NCI-H1105 (cell line): ENCODE measurements at places on chromosomes 5 and 9.

GRCh38 chr9:133115604-133116345 is 5.3 kb downstream of the RALGDS start:
- no peak for DNase-seq

GRCh38 chr5:57324181-57324580 is 150.3 kb downstream of the GPBP1 start:
- no peak for DNase-seq

GRCh38 chr9:7324152-7324598 is 475.4 kb downstream of the DMAC1 start:
- DNase-seq = no peak

DNA sequence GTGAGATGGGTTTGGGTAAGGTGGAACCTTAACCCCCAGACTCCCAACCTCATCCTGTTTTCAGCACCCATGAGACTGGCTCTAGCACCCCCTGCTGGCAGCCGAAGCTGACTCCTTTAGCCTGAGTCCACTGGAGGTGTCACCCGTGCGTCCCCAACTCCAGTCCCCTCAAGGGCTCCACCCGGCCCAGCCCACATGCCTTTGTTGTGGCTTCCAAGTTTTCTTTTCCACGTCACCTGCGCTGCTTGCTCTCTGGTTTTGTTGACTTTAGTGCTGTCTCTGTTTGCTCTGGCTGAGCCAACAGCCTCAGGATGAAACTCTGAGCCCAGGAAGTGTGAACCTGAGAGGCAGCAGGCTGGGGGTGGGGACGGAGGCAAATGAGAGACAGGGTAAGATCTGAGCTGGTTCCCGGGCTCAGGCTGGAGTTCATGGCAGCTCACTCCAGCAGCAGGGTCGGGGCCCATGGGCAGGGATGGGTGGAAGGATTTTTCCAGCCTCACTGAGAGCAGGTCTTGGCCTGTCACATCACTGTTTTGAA is 13.2 kb upstream of the AQP7 start:
- peak; percentile 41 for DNase-seq

- no peak for DNase-seq
Measured at GRCh38 chr5:128913551-128913950, 51.7 kb upstream of the SLC27A6 start.

DNA sequence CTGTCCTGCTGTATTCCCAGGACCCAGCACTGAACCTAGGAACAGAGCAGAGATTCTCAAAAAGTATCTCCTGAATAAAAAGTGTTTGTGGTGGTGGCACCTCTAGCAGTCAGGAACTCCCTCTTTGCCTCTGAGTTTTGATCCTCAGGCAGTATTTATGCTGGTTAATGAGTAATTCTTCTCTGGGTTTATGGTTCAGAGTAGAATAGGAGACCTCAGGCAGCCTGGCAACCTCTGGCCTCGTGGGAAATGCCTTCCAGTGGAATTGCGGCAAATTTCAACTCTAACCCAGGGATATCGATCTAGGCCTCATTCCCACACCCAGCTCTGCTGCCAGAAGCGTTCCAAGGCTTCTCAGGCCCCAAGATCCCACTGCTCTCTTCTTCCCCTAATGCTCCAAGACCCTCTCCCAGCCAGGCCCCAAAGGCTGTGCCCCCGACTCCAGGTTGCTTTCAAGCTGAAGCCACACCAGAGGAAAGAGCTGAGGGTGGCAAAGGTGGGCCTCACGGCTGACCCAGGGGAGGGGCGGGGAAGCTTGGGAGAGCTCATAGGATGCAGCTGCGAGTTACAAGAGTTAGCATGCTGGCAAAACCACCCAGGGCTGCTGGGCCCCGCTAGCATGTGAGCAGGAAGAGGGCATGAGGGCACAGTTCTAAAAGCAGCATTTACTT is 10.9 kb upstream of the HDHD3 start:
- no peak for DNase-seq

DNA sequence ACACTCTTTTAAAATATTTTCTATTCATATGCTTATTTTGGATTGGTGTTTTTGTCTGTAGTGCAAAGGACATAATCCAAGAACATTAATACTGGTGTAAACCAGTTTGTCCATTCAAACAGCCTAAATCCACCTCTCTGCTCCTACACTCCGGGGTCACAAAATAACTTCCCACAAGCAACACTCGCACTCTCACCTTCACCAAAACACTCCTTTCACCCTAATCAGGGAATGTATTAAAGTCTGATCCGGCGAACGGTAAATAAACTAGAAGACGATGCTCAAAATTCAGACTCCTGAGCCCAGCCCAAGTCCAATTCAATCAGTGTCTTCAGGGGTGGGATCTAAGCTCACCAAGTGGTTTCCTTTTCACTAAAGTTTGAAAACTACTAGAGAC is 649 bp downstream of the AP3B1 start:
- no peak for DNase-seq

DNA sequence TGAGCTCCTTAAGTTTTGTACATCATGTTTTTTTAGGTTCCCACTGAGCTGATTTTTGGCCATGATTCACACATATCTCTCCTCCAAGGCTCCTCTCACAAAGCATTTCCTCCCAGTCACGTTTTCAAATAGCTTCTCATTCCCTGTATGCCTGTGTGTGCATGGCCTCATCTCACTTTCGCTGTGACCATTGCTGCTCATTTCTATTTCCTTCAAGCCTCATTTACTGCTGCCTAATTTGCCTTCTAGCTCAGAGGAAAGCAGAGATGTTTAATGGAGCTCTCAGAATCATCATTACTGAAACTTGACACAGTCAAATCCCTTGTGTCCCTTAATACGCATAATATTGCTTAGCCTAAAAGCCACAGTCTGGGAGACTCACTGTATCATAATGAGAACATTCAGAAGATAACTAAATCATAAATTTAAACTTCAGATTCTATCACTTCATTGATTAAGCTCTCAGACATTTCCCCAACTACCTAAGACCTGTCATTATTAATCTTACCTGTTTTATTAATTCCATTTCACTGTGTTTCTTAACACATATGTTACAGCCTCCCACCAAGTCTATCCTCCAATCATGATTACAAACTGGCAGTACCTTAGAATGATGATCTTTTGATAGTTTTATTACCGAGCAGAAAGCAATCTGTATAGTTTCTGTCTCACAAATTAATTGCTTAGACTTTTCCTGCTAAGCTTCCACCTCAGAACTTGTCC is 278.3 kb upstream of the PTGER4 start:
- no peak for DNase-seq
